Pulmonary artery endothelial cell (primary cell): ENCODE measurements at places on chromosomes 2 and 18.

DNA sequence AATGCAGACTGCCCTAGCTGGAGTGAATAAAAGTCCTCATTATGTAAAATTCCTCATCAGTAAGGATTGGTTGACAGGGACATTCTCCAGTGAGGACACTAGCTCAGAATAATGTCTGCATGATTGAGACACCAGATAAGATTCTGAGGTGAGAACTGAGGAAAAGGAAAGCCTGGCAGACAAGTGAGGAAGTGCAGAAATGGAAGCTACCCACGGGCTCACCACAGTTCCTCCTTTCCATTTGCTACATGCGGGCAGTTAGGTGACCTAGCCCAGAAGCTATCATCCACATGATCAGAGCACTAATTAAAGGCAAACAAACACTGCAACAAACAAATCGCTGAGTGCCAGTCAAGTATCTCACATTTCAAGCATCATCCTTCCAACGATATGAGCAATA is 27.7 kb downstream of the NETO1 start:
- no peak for DNase-seq

DNA sequence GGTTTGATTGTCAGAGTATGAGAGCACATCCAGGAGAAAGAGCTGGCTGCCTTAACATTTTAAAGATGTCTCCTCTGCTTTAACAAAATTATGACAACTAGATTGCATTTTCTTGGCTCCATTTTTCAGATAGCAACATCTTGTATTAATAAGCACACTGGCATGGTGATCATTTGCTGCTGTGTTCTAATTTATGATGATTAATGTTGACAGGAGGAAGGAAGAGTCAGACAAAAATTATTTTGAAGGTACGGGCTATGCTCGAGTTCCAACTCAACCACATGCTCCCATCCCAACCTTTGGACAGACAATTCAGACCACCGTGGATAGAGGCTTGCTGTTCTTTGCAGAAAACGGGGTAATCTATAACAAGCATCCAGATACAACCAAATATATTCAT is 98.2 kb upstream of the TTC39C start:
- no peak for DNase-seq

DNA sequence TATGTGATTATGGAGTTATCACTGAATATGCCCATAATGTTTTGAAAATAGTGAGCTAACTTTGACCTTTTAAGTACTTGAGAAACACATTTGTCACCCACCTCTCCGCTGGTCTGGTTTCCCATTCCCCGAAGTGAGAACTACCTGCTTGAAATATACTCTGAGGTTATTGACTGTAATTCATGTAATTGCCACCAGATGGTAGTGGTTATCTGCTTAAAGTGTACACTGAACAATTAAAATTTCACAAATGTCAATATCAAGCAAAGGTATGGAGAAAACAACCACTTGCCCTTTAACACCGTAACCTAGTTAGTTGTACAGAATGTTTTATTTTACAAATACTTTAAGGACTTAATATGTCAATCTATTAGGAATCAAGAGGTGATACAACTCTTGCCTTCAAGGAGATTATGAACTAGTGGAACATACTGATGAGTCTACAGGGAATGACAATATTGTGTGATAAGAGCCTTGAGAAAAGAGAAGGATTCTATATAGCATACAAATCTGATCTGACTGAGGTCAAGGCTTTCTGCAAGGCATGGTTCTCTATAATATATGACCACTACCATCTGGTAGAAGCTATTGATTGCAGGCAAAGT is 316.8 kb upstream of the KCNH7 start:
- DNase-seq: no peak

GRCh38 chr2:223072826-223073225 is 20.8 kb downstream of the KCNE4 start:
- no peak for DNase-seq
